ENCODE measurements at places on chromosomes 16 and 17.

- DNase-seq: no peak
Observed at GRCh38 chr16:69610356-69610755, 44.6 kb downstream of the NFAT5 start.

DNA sequence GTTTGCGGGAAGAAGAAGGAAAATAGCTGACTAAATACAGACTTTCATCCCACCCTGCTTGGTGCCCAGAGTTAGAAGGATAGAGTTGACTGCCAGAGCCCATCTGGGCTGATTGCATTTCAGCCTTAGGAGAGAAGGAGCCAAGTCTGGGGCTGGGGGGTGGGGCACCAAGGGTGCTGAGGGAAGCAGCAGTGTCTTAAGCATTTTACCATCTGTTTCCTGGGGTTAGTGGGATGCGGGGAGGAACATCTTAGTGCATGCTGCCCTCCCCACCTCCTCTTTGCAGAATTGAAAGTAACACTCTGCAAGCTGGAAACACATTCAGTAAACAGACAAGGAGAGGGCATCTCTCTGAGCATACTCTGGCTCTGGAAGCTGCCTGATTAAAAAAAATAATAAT, 1.5 kb upstream of the ARL5C start:
- DNase-seq: no peak

GRCh38 chr16:82322177-82322576, 152.2 kb upstream of the MPHOSPH6 start:
- DNase-seq: no peak

GRCh38 chr16:23802776-23803175, 33.0 kb upstream of the PRKCB start:
- DNase-seq: no peak

GRCh38 chr16:56763291-56763916, 33.5 kb downstream of the NUP93 start:
- no peak for DNase-seq

DNA sequence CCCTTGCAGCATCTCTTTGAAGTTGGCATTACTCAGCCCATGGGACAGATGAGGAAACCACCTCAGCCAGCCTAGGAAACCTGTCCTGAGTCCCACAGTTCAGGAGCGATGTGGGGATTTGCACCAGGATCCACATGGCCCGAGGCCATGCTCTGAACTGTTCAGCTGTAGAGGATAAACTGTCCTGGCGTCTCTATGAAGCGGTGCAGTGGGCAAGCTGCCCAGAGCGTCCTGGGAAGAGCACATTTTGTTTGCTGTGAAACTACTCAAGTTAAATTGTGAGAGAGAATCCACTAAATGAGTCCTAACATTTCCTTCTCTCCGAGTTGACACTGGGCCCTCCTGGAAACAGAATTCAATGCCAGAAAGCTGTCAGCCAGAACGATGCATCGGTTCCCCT, 276.6 kb upstream of the TNRC6C start:
- DNase-seq: no peak

DNA sequence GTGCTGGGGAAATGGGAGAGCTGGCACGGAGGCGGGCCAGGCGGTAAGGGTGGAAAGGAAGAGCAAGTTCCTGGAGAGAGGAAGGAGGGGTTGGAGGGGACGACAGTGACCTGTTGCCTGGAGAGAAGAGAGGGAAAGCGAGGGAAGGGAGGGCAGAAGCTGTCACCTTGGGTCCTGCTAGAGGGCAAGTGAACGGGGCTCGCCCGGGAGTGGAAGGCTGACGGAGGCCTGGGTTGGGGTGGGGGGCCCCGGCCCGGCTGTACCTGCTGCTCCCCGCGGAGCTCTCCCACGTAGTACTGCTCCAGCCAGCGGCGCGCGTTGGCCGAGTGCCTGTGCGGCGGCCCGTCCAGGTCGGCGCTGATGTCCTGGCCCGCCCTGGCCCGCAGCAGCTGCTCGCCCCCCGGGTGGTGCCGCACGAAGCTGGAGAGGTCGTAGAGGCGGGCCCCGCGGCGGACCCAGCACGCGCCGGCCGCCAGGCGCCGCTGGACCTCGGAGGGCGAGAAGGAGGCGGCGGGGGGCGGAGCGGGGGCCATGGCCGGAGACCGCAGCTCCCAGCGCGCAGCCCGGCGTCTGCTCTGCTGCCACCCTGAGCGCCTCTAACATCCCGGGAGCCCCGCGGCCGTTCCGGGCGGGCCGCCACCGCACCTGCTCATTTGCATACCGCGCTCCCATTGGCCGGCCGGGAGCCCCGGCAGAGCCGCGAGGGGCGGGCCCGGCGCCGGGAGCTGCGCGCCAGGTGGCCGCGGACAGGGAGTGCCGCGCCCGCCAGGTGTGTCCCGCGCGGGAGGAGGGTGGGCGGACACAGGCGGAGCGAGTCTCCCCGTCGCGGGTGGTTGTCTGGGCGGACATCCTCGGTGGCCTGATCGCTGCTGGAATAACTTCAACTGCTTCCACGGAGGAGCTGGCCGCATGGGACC, at the start of gene FA2H:
Gene FA2H, minus strand, starts transcription at position 598 of the 917 bp plus-strand sequence. Its CDS starts 65 bp downstream, at position 533.
- DNase-seq: peak; percentile 87

DNA sequence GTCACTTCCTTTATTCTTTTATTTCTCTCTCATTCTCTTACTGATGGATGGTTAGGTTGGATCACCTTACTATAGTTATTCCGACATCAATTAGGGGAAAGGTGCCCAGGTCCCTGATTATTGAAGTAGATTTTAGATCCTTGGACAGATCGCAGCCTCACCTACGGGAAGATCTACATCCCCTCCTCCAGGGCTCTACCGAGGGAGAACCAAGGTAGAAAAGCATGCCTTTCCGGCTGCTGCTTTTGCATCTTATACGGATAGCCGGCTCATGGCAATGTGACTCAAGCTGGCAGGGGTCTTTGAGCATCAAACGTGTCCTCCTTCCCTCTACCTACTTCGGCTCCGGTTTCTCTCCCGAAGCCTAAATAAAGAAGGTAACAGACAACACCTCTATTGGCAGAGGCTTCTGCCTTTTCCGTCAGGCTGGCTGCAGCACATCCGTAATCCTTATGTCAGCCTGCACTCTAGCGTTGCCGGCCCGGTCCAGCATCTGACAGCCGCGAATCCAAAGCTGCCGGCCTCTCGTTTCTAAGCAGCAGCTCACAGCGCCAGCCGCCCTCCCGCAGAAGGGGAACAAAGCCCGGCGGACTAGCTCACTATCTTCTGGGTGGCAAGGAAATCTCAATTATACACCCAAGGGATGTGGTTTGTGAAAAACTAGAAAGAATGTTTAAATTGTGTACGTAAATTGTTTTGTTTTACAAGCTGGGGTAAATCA, 46.9 kb downstream of the IRX6 start:
- peak; percentile 77 for DNase-seq

DNA sequence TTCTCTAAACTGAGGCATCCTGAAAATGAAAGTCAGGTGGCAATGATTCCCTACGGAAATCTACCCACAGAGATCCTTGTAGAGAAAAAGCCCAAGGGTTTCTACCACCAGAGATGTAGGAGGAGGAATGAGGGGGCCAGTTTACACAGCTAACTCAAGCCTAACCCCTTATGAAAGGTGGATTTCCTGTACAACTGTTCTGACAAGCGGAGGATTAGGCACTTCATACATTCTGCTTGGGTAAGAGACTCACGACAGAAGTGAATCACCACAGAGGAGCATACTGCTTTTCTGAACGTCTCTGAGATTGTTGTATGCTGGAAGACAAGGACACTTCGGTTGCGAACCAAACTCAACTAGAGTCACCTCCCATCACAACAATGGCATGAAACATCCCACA, 72.7 kb downstream of the SMG6 start:
- no peak for DNase-seq

DNA sequence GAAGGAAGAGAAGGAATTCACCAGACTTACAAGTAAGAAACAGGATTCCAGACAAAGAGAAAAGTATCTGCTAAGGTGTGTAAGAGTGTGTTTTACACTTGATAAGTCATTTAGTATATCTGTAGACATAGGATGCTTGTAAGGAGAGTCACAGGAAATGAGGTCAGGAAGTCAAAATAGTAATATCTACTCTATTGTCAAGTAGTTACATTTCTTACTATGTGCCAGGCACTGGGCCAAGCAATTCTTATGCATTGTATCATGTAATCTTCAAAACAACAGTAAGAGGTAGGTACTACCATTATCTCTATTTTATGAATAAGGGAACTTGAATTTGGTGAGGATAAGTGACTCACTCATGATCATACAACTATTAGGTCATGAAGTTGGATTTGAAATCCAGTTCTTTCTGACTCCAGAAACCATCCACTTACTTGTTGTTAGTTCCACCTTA, 129.1 kb downstream of the SNX11 start:
- no peak for DNase-seq

DNA sequence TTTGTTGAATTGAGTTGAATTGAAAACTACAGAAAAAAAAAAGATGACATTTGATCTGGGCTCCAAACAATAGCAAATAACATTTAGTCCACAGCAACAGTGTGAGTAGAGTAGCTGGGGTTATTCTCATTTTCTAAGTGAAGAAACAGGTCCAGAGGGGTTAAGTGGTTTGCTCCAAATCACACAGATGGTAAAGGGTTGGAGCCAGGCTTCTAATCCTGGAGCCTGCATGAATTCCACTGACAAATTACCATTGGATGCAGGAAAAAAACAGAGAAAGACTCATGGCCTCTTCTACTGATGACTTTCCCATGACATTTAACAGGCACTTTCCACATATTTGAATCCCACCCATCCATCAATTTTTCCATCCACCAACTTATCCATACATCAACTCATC, 182.4 kb downstream of the HS3ST4 start:
- DNase-seq: no peak

DNA sequence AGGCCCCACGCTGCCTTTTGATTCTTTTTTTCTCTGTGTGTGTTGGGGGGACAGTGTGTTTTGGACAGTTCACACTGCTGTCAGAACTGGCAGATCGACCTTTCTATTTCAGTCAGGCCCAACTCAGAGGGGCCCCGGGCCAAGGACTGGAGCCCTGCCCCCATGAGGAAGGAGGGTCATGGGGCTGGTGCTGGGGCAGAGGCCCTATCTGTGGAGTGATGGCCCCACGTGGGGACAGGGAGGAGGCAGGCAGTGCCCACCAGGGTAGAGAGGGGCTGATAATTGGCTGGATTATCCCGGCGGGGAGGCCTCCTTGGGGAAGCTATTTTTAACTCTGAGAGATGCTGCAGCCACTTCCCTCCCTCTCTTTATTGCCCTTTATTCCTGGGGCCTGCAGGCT, 5.7 kb upstream of the KCNJ12 start:
- peak; percentile 59 for DNase-seq

GRCh38 chr17:62925267-62925836, 40.7 kb upstream of the TANC2 start:
- DNase-seq: no peak

DNA sequence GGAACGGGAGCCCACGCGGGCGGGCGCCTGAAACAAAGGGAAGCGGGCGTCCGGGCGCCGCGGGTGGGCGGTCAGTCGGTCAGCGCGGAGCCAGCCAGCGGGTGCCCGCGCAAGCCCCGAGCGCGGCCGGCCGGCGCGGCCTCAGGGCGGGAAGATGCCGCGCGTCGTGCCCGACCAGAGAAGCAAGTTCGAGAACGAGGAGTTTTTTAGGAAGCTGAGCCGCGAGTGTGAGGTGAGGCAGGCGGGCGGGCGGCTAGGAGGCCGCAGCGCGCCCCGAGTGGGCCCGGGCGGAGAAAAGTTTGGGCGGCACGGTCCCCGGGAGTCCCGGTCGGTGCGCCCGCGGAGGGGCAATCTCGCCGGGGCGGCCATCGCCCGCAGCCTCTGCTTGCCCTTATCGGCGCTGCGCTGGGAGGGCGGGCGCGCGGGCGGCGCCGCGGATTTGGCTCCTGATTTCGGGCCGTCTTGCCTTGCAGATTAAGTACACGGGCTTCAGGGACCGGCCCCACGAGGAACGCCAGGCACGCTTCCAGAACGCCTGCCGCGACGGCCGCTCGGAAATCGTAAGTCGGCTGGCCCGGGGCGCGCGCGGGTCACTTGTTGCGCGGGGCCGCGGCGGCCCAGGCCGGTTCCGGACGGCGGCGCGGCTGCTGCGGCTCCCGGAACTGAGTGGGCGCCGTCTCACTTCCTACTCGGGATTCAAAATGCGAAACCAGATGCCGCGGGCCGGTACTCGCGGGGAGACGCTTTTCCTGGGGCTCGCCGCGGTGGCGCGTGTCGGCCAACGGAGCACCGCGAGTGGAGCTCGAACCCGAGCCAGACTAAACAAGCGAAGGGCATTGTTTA, 526 bp downstream of the CBFB start:
- DNase-seq: peak; percentile 35

GRCh38 chr17:27562777-27563455, 68.1 kb upstream of the LGALS9 start:
- no peak for DNase-seq

GRCh38 chr16:11208916-11209665, 46.9 kb downstream of the SOCS1 start:
- DNase-seq: no peak

- peak; percentile 70 for DNase-seq
Observed at GRCh38 chr17:80023481-80024205, 12.0 kb downstream of the TBC1D16 start.

DNA sequence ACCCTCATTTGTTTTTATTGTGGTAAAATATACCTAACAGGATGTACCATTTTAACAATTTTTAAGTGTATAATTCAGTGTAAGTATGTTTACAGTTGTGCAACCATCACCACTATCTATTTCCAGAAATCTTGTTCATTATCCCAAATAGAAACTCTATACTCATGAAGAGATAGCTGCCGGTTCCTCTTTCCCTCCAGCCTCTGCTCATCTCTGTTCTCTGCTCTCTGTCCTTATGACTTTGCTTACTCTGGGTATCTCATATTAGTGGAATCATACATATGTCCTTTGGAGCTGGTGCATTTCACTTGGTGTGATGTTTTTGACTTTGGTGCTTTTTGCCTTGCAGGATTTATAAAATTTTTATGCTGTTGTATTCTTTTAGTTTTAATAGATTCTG, 19.4 kb downstream of the CYLD start:
- no peak for DNase-seq

GRCh38 chr16:50502616-50503011, 45.6 kb upstream of the NKD1 start:
- DNase-seq: no peak

GRCh38 chr17:15346066-15346595, 4.7 kb upstream of the TEKT3 start:
- DNase-seq: no peak

GRCh38 chr16:81138831-81139557, 42.8 kb upstream of the GCSH start:
- DNase-seq: no peak

DNA sequence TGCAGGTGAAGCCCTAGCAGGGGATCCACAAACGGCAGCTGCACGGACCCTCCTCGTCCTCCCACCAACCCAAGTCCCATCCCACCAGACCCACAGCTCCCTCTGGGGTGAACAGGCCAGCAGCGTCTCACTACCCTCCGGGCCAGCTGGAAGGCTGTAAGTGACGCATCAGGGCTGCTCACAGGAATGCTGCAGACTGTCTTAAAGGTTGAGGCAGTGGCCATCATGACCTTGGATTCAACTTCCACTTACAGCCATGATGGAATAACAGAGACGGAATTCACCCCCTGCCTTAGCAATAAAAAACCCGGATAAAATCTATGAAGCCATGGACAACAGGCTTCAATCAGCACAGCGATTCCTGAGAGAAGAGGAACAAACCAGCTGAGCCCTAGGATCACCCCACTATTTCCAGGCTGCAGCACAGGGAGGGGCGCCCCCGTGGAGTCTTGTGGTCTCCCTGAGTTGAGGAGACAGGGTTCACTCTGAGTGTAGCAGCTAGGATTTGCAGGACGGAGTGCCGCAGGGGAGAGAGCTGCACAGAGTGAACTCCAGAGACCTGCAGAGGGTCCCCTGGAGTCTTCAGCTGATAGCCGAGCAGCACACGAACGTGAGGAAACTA, 10.5 kb downstream of the FAM83G start:
- DNase-seq: no peak

GRCh38 chr16:78796221-78796866, 696.9 kb downstream of the WWOX start:
- peak; percentile 29 for DNase-seq

GRCh38 chr17:29163563-29163962, 16.6 kb downstream of the MYO18A start:
- DNase-seq: no peak

All from glutamatergic neuron (in vitro differentiated cells).